ENCODE measurements at places on chromosomes 2 and 18.

DNA sequence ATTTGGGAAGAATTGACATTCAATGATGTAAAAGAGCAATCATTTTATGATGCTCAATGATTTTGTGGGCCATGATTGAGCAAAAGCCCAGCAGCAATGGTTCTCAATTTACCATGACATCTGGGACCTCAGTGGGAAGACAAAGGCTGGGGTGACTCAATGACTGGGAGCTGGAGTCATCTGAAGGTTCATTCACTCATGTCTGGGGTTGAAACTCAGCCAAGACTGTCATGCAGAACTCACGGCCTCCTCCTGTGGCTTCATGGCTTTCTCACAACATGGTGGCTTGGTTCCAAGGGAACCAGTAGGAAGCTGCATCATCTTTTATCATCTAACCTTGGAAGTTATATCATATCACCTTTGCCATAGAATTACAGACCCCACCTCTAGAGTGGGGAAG lies 45.1 kb upstream of the CD226 start:
- DNase-seq = no peak

- DNase-seq = no peak
Measured at GRCh38 chr18:78378983-78379382, 600.6 kb upstream of the SALL3 start.

DNA sequence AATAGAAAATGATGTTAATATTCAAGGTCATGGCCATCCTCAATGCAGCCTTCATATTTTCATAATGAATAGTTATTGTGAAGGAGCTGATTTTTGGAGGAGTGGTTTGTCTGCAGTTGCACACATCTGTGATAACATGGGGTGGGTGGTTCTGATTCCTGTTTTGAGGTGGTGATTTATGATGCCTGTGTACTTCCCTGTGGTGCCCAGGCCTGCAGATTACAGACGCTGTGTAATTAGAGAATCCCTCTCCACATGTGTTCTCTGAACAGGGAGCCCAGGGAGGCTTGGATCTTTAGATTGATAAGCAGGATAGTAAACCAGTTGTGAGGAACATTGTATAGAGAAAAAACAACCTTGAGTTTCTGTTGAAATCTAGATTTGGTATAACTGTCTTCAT lies 117.5 kb downstream of the AGAP1 start:
- no peak for DNase-seq

- DNase-seq = no peak
Measured at GRCh38 chr2:68385220-68385906, 20.3 kb downstream of the PLEK start.

GRCh38 chr2:218802386-218802994 lies 20.5 kb downstream of the CYP27A1 start:
- no peak for DNase-seq

- no peak for DNase-seq
Measured at GRCh38 chr2:201698588-201699226, at the start of gene MPP4. TSS of gene MPP4 (minus strand) at chr2:201698644. CDS start at chr2:201693954, 4,690 bp downstream.

DNA sequence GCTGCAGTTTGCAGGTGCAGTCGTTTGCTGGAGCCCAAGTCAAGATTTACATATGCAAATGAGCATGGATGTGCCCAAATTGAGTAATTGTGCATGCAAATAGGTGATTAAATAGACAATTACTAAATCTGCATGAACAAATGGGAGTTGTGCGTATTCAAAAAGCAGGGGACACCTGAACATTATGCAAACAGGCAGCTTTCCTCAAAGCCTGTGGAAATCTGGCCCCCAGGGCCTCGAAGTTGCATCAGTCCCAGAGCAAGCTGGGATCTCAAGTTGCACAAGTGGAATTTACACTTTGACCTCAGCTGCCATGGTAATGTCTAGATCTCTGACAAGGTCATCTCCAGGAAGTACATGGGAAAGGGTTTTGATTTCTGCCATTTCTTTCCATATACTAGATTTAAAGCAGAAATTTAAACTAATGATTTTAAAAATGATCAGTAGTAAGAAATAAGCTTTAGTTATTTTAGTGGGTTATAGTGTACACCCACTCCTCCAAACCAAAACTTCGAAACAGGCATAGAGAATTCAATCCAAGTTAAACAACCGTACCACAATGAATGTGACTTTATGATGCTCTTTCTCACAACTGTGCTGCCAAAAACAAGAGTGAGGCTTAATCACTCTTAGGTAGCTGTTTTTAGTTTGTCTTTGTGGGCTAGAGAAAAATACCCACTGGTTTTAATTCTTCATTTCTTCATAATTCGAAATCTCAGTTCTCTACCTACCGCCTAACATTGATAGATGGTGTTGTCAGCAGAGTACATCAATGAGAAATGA lies 110.7 kb downstream of the RND3 start:
- DNase-seq = peak; percentile 29

DNA sequence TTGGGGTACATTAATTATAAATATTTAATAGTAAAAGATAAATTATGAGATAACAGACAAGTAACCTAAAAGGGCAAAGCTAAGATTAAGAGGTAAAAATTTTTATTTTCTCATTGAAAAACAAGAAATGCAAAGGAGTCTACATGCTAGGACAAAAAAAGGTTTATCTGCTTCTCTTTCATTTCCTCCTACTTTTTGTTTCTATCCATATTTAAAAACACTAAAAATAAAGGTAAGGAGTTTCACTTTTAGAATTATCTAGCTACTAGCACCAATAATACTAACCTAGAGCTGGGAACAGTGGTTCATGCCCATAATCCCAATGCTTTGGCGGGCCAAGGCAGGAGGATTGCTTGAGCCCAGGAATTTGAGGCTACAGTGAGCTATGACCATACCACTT lies 1551.7 kb upstream of the SLC39A10 start:
- DNase-seq = no peak

DNA sequence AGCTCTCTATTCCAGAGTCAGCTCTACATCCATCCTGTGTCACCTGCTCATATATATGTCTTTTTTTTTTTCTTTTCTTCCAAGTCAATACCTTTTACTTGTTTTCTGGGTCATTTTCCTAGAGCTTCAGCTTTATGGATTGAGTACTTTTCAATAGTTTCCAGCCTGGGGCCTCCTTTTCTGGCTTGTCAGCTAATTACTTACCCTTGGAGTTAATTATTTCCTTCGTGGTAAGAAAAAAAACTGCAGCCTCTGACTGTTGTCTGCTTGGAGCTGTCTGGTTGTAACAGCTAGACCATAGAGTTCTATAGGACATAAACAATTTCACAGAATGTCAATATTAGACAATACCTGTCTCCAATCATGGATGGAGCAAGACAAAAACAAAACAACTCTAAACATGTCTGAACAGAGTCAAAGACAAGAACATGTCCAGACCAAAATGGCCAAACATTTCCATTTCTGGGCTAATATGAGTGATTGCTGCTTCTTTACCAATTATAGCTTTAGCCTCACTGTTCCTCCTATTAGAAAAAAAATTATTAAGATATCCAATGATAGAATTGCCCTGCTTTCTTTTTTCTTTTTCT lies 643.1 kb downstream of the SLC4A3 start:
- DNase-seq = no peak

GRCh38 chr2:119426801-119427395 lies 4.8 kb upstream of the TMEM37 start:
- no peak for DNase-seq

DNA sequence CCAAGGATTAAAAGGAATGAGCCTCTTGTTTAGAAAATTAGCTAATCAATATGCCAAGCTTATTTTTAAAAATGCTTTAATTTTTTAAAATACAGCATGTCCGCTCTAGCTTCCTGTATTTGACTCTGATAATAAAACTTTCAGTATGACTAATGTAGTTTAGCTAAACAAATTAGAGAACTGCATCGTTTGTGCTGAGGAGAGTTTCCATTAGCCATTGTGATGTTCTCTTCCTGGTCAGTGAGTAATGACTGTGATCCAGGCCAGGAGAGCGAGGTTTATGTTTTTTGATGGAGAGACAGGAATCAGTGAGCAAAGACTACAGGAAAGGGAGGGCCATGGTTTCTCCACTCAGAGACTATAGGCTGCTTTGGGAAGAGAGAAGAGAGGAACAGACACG lies 237.2 kb upstream of the ETAA1 start:
- peak; percentile 4 for DNase-seq

- no peak for DNase-seq
Measured at GRCh38 chr2:165924946-165925345, 28.6 kb downstream of the TTC21B start.

DNA sequence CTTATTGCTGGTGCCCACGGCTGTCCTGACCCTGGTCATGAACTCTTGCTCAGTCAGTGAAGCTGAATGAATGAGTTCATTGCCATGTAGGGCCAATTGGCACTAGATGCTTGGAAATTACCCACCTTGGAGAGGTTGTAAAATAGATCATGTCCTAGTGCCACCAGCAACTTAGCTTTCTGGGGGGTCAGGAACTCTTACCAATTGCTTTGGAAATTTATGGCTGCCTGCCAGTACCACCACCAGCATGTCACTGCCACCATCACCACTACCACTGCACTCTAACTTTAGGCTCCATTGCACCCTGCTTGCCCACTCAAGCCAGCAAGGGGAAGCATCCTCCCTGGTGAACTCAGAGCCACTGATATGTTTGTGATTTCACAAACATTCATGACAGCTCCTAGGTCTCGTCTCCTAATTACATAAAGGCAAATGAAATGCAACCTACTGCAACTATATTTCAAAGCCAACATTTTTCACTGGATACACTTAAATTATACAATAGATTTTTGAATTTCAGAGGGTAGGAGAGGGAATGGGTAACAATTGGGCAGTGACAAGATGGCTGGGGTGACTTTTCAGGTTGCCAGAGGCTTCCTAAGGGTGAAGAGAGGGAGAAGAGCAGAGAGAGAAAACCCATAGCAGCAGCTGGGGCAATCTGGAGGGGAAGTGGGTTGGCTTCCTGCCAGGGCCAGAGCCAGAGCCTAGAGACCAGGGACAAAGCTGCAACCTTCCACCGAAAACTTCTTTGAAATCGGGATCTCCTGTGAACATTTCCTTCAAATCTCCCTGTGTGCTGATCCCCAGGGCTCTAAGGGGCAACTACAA lies 3.5 kb upstream of the EMILIN1 start:
- DNase-seq = no peak
